NCI-H1105 treated with DMSO at 0.1 percent for 48 hours (cell line): ENCODE measurements at places on chromosomes 5 and 9.
A peak's percentile ranks its signal among the peaks of the same experiment; 100 is the strongest.

DNA sequence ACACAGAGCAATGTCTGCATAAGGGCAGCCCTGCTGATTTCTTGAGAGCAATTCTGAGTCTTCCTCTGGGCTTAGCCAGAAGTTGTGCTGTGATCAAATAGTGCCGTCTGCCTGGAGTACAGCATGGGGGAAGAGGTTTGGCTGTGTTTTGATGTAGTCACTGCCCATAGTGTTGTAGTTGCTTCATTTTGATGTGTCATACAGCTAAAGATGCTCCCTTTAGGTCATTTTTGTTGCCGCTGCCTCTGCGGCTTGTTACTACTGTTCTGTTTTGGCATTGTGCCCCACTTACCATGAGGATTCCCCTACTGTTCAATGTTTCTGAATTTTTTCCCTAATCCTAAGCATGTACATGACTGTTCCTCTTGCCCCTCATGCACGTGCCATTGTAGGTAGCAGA lies 23.0 kb downstream of the SLC36A1 start:
- peak; percentile 26 for DNase-seq

DNA sequence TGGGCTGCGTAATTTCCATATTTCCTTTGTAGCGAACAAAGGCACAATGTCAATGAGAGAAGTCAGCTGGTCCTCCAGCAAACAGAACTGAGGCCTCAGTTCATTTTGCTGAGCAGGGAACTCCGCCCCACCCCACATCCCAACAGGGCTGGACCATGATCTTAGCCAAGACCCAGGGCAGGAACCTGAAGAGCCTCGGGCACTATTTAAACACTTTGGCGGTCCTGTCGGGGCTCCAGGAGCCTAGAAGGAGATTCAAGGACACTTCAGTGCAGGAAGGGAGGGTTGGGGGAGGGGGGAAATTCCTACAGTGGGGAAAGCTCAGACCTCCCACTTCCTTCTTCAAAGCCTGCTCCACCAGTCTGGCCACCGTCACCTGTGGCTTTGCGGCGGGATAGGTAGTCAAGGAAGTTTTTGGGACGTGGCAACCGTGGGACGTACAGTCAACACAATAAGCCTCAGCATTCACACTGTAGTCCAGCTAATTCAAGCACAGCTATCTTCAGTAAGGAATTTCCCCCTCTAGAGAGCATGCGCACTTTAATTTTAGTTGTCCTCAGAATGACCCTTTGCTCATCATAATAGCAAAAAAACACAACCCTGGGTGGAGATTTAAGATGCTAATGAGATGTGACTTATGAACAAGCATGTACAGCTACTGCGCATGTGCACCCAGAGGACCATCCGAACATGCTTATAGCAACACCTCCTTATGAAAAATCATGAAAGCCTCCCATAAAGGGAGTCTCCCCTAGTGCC lies 30.9 kb downstream of the S1PR3 start:
- no peak for DNase-seq

DNA sequence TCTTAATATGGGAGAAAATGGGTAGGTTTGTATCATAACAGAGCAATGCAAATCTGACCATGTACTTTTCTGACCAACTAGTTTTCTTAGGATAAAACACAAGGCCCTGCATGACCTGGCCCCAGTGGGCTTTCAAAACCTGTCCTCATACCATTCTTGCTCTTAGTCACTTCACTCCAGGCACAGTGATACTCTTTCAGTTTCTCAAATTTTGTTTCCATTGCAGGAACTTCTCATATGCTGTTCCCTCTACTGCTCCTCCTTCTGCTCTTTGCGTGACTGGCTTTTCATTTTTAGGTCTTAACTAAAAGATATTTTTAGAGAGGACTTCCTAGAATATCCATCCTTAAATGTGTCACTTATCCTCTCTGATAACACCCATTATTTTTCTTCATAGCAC lies 112.4 kb downstream of the INIP start:
- DNase-seq: no peak

GRCh38 chr5:78716206-78716605 lies 67.6 kb upstream of the LHFPL2 start:
- no peak for DNase-seq

- DNase-seq: no peak
These were observed 1.3 kb downstream of the PSAT1 start for GRCh38 chr9:78298046-78298765.

DNA sequence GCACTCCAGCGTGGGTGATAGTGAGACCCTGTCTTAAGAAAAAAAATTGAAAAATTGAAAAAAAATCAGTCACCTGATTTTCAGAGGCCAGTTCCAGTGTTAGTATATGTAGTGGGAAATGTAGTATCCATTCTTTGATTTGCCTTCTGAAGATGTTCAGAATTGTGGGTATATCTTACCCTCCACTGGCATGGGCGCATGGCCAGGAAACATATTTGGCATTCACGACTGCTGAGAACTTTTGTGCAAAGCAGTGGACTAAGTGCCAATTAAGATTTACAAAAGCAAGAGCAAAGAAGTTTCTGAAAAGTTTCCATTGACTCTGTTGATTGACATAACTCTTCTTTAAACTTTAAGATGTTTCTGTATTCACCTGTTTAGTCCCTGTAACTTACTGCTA lies 2.4 kb downstream of the CAVIN4 start:
- no peak for DNase-seq

DNA sequence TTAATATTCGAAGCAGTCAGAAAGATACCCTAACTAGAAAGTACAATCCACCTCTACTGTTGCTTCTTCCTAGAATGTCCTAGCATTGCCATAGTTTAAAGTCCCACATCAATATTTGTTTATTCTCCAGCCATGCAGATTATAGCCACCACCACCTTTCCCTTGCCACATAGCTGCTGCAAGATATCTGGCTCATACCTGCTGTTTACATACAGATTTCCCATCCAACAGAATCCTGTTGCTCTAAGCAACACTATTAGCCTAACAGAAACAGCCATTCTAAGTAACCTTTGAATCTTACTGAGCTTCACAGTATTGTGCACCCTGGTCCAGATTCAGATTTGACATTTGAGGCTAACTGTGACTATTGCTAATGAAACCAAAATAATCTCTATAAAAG lies 45.6 kb downstream of the GNAQ start:
- DNase-seq: no peak

DNA sequence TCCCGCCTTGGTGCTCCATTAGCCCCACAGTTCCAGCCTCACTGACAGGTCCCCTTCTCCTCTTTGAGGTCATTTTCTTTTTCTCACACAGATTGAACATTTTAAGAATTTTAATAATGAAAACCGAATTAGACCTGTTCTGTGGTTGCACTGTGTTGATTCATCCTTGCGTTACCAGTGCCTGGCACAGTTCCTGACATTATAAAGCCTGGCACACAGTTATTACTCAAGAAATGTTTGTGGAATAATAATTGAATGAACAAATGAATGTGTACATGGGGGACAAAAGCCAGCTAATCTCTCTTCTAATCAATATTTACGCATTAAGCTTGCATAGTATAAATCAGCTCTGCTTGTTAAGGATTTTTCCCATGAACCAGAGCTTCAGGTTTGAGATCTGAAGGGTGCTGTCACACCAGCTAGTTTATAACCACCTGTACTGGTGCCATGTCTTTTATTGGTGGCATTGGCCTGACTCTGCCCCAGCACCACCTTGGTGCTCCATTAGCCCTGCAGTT lies 80.0 kb downstream of the SV2C start:
- no peak for DNase-seq

DNA sequence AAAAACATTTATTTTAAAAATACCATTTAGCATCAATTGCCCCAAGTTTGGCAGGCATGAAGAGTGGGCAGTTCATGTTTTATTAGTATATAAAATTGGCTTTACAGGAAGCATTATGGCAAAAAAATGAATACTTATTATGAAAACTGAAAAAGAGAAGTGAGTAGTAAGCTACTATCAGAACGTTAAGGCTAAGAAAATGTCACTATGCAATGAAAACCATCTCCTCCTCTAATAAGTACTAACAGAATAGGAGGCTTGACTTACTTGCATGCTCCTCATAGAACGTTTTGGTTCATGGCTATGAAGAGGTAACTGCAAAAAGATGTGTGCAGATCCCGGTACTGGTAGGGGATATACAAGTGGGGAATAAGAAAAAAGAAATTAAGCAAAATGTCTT lies 23.6 kb downstream of the TICAM2 start:
- no peak for DNase-seq

GRCh38 chr9:86765746-86766430 lies 181.4 kb downstream of the GAS1 start:
- DNase-seq: no peak

DNA sequence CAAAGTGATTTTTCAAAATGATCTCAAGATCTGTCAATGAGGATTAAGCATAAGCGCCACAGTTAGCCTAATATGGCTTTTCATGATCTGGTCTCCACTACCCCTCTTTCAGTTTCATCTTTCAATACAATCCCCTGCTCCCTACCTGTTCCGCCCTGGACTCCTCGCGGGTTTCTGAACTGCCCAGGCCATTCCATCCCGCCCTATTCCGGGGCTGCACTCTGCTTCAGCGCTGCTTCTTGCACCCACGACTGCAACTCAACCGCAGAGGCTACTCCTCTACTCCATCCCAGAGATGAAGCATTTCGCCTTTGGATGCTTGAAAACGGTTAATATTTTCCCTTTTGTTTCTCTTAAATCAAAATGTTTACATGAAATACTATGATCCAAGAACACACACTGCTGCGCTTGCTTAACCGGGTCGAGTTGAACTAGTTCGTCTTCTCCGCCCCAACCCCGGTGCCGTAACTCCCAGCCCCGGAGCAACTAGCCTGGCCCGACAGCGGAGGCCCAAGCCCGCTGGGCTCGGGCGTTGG lies 716 bp upstream of the OTULIN start:
- peak; percentile 29 for DNase-seq

GRCh38 chr9:74770508-74771261 lies 117.0 kb downstream of the TRPM6 start:
- no peak for DNase-seq

- no peak for DNase-seq
These were observed 424.8 kb upstream of the SMC2 start for GRCh38 chr9:103669296-103669695.

DNA sequence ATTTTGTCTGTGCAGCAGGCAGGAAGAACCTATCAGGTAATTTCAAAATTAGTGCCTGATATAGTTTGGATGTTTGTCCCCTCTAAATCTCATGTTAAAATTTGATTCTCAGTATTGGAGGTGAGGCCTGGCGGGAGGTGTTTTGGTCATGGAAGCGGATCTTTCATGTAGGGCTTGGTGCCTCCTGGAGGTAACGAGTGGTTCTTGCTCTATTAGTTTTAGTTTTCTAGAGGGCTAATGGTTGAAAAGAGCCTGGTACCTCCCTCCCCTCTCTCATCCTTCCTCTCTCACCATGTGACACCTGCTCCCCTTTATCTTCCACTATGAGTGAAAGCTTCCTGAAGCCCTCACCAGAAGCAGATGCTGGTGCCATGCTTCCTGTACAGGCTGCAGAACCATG lies 106.3 kb downstream of the DRD1 start:
- no peak for DNase-seq

- DNase-seq: no peak
These were observed 13.3 kb upstream of the GADD45G start for GRCh38 chr9:89591274-89592212.

- peak; percentile 97 for DNase-seq
These were observed at the start of gene DMRT2 for GRCh38 chr9:1050125-1050895. TSS of gene DMRT2 (plus strand) at chr9:1050357. CDS start at chr9:1051614, 1,257 bp downstream.

DNA sequence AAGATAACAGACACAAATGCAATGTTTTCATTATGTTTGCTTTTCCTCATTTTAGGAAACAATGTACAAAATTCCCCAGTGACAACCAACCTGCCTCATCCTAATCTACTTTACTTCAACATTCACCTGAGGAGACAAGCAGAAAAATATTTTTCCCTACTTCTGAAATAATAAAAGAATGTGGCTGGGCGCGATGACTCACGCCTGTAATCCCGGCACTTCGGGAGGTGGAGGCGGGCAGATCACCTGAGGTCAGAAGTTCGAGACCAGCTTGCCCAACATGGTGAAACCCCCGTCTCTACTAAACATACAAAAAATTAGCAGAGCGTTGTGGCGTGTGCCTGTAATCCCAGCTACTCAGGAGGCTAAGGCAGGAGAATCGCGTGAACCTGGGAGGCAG lies 36.9 kb downstream of the MYO10 start:
- DNase-seq: no peak

- DNase-seq: no peak
These were observed 213.4 kb downstream of the AUH start for GRCh38 chr9:91148306-91148705.

DNA sequence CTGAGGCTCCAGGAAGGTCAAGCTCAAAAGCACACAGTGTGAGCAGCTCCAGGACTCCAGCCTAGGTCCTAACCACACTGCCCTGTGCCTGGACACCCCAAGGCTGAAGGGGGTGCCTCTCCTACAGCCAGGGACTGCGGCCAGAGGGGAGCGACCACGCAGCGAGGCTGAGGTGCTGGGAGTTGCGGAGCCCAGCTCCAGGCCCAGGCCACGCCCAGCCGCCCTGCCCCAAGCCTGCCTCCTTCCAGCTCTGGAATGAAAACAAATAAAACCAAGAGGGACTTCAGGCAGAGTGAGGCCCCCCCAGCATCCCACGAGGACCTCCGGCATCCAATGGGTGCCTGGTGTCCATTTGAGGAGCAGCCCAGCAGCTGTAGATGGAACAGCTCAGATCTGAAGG lies 15.2 kb downstream of the VAV2 start:
- no peak for DNase-seq

DNA sequence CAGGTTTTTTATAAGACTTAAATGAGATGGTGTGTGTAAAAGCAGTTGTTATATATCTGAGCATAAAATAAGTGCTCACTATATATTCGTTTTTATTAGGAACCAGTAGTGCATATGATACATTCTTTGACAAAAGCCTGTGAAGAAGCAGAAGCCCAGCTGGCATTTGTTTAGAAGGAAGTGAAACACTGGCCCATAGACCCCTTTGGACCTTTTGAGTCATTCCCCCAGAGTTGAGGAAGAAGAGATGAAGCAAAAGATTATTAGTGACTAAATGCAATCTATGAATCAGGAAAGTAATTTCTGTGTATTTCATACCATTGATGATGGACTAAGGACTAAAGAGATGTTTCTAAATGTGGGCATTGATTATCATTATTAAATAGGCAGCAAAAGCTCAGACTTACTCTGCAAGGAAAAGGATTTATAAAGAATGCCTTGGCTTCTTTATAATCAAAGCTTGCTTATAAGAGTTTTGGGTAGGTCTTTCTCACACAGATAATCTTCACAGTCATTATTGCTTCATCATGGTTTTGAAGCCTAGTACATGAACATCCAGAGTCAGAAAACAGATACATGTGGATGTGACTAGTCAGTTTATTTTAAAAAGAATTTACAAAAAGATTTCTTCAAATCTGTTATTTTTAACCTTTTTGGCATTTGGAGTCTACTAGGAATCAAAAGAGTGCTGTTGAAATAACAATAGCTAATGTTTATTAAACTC lies 16.9 kb upstream of the FER start:
- DNase-seq: no peak

GRCh38 chr9:97556036-97556720 lies 54.7 kb downstream of the TMOD1 start:
- DNase-seq: no peak

DNA sequence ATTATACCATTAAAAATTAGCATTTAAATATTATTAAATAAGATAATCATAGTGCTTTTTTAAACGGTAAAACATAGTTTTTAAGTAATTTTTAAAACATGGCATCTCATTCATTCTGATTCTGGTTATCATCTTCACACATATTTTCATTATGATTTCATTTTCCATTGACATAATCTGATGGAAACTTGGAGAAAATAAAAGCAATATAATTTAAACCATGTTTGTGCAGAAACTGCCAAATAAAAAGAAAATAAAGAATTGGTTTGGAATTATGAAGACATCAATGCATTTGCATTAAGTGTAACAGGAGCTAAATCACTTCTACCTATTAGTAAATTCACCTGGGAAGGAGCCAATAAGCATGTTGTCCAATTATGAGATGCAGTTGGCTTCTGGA lies 490.1 kb upstream of the CD180 start:
- no peak for DNase-seq
